RKO (cell line): ENCODE measurements at places on chromosomes 2 and 18.

DNA sequence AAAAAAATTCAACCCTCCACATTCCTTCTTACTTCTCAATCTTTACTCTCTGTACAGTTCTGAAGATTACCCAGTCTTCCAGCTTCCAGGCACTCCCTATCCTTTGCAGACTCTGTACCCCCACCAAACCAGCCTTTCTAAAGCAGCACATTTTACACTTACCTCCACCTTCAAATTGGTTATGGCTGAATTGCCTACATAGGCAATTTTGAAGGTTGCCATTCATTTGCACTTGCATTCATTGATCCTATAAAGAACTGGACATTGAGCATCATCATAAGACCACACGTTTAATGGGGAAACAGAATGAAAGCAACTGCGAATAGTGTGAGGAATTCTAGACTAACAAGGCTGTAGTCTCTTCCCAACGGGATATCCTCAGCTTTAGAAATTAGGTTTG, 233.4 kb downstream of the TRIB2 start:
- no peak for DNase-seq

DNA sequence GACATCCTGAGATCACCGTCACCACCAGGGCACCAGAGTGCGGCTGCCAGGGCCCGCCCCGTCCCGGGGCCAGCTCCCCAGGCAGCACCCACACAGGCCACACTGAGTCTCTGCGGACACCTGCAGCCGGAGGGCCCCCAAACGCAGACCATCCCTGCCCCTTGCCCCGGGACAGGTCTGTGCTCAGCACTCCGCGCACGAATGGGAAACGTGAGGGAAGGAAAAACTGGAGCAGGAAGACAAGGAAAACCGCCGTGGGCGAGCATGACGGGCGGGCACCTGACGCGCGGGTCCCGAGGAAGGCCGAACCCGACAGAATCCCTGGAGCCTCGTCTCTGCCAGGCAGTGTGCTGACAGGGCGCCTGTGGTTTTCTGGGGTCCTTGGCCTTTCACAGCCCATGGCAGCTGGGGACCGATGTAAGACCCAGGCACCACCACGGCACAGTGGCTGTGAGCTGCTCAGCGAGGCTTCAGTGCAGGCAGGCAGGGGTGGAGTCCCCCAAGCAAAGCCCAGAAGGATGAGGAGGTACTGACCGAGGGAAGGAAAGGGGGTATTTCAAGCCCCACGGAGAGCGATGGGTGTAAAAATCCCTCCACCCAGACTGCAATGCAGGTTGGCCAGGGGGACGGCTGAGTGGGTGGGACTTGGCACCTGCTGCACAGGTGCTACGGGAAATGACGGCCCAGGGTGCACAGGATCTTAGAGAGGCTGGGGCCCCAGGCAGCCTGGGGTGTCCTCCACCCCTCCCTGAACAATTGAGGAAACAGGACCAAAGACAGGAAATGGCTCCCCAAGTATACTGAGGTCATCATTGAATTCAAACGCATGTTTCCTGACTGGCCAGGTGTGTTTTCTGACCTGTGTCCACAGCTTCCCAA, 59.0 kb downstream of the PXDN start:
- no peak for DNase-seq

DNA sequence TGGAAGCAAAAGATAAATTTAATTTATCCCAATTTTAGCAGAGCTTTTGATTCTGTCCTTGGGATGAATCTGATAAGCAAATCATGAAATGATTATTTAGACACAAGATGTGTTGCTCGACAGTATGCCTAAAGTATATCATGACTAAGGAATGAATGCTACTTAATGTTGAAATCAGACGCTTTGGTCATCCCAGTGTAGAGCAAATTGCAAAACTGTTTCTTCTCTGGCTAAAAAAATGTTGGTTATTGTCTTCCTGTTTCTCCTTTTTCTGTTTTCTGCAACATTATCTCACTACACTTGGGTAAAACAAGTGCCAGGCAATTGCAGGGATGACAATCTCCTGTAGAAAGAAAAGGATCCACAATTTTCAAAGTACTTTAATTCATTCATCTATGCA, 66.4 kb downstream of the BABAM2 start:
- DNase-seq: no peak

DNA sequence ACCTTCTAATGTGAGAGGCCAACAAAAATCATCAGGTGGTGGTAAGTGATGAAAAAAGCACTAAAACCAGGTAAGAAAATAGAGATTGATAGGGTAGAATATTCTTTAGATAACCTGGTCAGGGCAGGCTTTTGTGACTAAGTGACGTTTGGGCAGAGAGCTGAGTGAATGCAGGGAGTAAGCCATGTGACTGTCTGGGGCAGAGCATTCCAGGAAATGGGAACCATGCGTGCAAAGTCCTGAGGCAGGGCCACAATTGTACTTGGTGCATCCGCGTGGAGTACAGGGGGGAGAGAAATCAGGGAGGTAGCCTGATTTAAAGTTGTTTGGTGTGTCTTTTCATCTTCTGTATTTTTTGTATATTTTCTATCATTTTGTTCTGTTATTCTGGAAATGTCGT, 102.5 kb downstream of the LYPD6B start:
- no peak for DNase-seq

DNA sequence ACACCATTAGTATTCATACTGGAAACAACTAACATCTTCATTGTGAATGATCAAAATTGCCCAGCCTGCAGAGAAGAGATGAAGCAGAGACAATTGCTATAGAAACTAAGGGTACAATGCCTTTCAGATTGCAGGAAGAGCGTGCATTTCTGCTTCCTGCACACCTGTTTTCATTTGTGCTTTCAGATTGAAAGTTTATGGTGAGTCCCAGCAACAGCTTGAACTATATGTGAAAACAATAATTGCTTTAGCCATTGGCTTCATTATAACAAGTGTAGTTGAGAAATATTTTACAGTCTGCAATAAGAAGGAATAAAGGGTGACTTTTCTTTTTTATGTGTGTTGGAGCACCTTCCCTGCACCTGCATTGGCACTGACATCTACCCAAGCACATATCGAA, 136.3 kb downstream of the CD8B2 start:
- no peak for DNase-seq

- DNase-seq: no peak
Observed at GRCh38 chr2:140410695-140411094, 1630.5 kb upstream of the NXPH2 start.

GRCh38 chr2:43518718-43519117, 77.1 kb downstream of the THADA start:
- DNase-seq: no peak

DNA sequence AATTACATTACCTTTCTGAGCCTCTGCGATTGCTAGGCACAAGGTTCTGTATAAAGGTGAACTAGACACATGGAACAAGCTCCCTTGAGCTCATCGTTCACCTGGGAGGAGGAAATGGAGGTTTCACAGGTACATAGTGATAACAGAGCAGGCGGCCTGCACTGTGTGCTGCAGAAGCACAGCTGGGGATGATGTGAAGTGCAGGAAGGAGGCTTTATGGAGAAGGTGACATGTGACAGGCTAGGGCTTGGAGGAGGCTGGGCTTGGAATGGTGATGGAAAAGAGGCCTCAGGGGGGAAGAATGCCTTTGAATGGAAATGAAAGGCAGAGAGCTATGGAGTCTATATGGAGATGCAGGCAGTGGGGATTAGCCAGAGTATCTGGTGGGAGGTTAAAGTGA, 22.9 kb downstream of the MARCHF4 start:
- DNase-seq: no peak

DNA sequence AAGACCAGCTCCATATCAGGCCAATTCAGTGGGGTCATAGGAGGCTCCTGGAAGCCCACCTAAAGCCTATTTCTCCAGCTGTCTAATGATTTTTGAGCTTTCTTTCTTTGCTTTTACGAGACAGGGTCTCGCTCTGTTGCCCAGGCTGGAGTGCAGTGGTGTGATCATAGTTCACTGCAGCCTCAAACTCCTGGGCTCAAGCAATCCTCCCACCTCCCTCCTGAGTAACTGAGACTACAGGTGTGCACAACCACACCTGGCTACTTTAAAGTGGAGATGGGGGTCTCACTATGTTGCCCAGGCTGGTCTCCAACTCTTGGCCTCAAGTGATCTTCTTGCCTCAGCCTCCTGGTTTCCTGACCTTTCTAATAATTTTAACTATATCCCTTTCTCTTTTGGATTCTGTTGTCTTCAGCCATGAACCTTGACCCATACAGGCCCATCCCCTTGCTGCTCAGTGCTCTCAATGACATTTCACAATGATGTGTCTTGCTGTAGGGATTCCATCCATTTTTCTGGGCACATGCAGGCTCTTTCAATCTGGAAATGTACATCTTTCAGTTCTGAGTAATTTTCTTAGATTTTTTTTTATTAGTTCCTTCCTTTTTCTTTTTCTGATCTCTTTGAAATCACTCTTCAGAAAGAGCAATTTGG, 29.7 kb downstream of the GNLY start:
- no peak for DNase-seq

- no peak for DNase-seq
Observed at GRCh38 chr2:113225263-113226259, 51.8 kb downstream of the PSD4 start.

DNA sequence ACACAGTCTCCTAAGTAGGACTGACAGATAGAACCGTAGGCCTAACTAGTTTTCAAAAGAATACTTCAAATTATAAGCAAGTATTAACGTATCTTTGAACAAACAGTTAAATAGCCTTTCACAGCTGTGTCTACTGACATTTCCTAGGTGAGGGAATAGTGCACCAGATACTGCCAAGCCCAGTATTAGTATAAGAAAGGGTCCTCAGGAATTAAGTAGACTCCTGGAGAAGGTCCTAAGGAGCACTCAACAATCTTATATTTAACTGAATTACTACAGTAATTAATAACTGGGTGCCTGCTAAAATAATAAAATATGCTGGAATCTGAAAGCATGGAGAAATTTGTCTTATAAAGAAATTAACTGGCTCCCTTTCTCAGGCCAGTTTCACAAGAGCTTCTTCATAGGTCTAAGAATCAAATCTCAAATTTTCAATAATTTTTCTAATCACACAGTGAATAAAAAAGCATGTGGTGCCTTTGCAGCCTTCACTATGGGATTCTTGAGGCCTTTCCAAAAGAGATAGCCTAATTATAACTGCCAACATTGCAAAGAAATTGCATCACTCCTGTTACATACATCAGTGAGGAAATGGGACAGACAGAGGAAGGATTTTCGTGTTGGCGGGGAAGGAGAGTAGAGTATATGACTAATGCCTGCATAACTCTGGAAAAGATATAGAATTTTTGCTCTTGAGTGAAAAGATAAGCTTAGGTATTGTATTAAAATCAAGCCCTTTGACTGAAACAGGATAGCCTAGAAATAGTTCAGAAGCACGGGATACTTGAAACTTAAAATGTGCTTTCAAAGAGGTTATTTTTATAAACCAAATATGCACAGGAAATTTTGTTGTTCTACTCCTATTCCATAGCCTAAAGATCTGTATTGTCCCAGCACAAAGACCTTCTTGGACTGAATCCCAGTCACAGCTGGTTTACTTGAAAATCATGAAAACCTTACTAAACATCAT, 228.6 kb upstream of the STK17B start:
- peak; percentile 82 for DNase-seq

- DNase-seq: no peak
Observed at GRCh38 chr2:135149251-135149650, 97.2 kb downstream of the RAB3GAP1 start.

DNA sequence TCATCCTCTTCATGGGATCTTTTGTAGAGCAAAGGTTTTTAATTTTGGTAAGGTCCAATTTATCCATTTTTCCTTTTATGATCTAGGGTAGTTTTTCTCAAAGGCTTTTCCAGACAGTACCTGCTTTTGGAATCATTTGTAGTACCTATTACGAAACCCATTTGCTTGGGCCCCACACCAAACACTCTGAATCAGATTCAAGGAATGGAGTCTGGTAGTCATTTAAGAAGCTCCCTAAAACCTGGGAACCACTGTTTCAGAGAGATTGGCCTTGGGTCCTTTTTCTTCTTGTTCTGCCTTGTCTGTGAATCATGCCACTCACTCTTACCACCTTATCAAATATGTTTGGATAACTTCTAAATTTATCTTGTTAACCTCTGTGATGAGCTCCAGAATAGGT, 40.3 kb downstream of the OSBPL6 start:
- DNase-seq: no peak

- no peak for DNase-seq
Observed at GRCh38 chr2:207787017-207787416, 17.3 kb upstream of the FZD5 start.

DNA sequence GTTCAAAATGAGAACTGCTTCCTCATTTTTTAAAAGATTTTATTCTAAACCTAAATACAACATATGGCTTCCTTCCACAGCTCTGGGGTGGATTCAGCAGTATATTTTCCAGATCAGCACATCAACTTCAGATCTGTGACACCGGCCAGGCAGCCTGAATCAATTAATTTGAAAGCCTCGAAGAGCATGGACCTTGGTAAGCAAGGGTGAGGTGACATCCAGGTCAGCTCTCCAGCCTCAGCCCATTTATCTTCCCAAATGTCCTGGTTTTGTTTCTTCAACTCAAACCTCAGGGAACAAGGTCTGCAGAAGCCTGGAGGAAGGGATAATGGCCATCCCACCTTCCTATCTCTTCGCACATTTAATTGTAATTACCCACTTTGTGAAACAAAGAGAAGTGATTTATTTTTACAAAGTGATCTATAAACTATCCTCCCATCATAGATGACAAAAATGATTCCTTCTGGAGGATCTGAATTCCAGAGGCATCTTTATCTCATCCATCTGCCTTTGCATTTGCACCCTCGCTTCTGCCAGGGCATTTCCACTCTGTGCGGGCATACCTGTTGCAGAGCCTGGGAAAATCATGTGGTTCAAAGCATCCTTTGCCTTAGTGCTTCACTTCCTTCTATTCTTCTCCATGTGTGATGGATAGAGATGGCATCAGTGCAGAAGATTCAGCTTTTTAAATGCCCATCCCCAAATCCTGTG, 489.0 kb upstream of the NRP2 start:
- DNase-seq: no peak

DNA sequence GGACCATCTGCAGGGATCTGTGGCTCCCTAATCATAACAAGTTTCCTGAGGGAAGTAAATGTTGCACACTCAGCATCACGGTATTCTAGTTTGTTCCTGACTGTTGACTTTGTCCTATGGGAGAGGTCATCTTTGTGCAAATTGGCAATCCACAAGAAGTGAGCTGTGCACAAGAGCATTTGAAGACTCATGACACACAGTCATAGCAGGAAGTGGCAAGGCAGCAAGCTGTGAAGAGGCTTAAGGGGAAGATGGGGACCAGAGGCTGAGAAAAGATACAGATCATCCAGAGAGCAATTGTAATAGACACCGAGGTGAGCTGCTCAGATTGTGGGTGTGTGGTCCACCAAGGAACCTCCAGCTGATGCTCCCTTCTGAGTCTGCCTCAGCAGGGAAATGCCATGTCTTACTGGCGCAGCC, 2.7 kb downstream of the TNP1 start:
- DNase-seq: peak; percentile 27
